Anterior cingulate cortex (tissue), 58 donors: ENCODE measurements at places on chromosomes 1 and 21.

- DNase-seq = no peak
Measured at GRCh38 chr1:47469390-47469759, 31.5 kb downstream of the FOXD2 start.

DNA sequence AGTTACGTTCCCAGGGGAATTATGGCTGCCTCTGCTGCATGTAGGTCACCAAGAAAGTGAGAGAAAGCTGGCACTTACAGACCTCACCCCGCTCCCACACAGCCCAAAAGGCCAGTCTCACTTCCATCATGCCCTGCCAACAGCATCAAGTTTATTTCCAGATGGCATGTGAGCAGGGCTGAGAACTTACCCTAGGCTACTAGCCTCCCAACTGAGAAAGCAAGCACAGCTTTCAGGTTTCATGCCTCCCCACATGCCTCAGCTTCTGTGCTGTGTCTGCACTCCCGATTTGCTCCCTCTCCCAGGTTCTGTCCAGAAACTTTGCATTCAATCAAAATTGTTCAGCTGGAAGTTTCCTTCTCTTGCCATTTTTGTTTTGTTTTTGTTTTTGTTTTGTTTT is 59.1 kb upstream of the CRB1 start:
- DNase-seq = no peak

DNA sequence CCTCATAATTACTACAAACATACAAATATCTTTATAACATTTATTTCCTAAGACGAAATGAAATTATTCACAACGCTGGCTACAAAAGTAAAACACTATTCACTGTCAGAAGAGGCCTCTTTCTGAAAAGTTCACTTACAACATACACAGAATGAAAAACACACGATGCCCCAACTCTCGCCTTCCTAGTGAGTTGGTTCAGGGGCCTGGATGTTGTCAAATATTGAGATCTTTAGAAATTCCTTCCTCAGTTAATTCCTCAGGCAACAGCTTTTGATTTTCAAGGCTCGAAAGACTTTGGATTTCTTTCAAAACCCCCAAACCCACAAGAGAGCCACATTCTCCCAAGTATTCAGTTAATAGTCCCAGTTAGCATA is 14.2 kb upstream of the KCNE1 start:
- no peak for DNase-seq

DNA sequence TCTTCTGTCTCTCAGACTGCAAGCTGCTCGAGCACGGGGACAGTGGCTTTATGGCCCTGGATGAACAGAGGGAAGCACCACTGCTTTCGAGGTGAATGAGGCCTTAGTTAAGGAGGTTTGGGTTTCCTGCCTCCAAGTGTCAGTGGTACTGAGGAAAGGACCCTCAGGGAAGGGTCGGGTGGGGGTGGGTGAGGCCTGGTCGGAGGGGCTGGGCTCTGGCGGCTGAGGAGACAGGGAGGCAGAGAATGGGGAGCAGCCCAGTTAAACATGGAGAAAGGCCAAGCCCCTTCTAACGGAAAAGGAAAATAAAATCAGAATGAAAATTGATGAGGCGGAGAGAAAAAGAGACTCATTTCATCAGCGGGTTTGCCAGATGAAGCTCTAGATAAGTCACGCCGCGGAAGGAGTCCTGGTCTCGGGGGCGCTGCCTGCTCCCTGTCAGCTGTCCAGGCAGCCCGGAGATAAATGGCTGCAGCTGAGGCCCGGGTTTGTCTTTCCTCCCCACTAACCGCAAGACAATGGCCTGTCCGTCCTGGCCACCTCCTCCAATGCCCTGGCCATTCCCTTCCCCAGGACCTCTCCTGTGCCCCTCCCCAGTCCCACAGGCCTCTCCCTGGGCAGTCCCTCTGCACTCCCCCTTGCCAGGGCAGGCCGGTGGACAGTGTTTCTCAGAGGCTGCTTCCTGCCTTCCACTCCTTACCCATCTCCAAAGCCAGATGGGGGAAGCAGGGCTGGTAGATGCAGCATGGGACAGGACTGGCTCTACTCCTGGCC is 55.2 kb downstream of the LRRN2 start:
- DNase-seq = no peak

GRCh38 chr1:41282679-41283317 is 40.7 kb upstream of the SCMH1 start:
- DNase-seq = no peak

- DNase-seq = no peak
Measured at GRCh38 chr1:228958121-228958520, 222.8 kb downstream of the RHOU start.

DNA sequence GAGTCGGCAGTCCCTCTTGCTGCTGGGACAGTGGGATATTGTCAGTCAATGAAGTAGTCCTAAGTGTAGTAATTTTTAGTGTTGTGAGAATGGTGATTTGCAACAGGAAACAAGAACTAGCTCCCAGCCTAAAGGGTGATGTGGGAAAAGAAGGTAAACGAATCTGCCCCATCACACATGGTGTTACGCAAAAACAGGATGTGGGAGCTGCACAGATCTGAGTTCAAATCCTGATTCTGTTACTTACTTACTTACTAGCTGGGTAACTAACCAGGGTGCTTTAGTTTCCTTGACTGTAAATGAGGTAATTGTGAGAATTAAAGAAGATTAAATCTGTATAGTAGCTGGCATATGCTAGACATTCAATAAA is 22.3 kb downstream of the NAV1 start:
- DNase-seq = no peak

- DNase-seq = no peak
Measured at GRCh38 chr1:214902636-214903320, 179.8 kb upstream of the KCNK2 start.

- no peak for DNase-seq
Measured at GRCh38 chr1:160578525-160579191, 638 bp downstream of the CD84 start.

- DNase-seq = no peak
Measured at GRCh38 chr1:246176126-246177024, 330.7 kb downstream of the SMYD3 start.

- DNase-seq = no peak
Measured at GRCh38 chr1:51664421-51665240, 47.7 kb downstream of the OSBPL9 start.

- DNase-seq = no peak
Measured at GRCh38 chr1:160206421-160207117, 1.4 kb downstream of the PEA15 start.

GRCh38 chr1:173453982-173454381 is 23.2 kb upstream of the PRDX6 start:
- no peak for DNase-seq

DNA sequence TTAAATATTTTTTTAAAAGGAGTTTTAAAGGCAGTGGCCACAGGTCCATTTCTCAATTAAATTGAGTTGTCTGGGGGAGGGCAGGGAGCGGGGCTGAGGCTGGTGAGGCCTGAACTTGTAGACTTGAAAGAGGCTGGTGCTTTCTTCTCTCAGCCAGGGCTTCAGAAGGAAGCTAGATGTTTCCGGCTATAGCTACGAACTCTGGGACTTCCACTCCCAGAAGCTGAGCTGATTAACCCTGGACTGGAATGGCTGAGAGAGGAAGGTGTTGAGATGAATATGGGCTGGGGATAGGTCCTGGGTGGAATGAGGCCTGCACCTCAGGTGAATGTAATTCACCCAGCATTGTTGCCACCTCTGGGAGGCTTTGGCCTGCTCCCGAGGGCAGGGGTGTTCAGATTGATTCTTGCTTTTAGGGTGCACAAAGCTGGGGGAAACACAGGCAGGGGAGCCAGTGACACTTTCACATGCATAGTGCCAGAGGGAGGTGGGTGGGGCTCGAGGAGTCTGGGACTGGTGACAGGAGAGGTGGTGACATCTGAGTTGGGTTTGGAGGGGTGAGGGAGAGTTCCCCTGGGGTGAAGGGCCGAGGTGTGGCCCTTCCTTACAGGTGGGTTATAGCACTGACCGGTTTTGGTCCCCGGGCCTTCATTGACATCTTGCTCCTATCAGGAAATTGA is 18.2 kb downstream of the LDLRAP1 start:
- DNase-seq = no peak

- no peak for DNase-seq
Measured at GRCh38 chr1:169163059-169163458, 56.6 kb downstream of the ATP1B1 start.

DNA sequence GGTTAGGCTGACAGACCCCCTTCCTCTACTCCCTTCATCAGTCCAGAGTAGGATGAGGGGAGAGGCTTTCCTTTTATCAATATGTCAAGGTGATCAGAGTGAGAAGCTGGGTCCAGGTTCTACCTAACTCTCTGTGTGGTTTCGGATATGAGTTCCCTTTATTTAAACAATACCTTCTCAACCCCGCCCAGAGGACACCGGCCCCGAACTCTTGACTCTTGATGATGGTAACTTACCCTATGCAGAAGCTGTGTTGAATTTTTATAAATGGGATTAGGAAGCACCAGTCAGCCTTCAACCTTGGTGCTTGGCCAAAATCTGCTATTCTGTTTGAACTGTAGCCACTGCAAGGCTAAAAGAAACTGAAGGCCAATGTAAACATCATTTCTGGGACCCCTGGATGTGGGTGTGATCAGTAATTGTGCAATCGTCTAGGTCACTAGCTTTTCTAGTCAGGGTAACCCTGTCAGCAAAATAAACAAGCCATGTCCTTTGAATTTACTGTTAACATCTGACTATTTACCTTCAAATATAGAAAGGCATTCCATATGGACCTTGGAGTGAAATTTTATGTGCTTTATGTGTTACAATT is 398.3 kb downstream of the SEC16B start:
- no peak for DNase-seq

- DNase-seq = no peak
Measured at GRCh38 chr1:211066781-211067384, 67.1 kb downstream of the KCNH1 start.

GRCh38 chr1:30507016-30507312 is 216.4 kb downstream of the MATN1 start:
- no peak for DNase-seq

GRCh38 chr1:59880735-59881134 is 45.8 kb downstream of the CYP2J2 start:
- DNase-seq = no peak

- no peak for DNase-seq
Measured at GRCh38 chr1:118902711-118903191, 85.4 kb downstream of the TBX15 start.

GRCh38 chr1:118370861-118371260 is 185.8 kb upstream of the SPAG17 start:
- no peak for DNase-seq

GRCh38 chr1:156118177-156118868 is 3.8 kb downstream of the LMNA start:
- DNase-seq = no peak

DNA sequence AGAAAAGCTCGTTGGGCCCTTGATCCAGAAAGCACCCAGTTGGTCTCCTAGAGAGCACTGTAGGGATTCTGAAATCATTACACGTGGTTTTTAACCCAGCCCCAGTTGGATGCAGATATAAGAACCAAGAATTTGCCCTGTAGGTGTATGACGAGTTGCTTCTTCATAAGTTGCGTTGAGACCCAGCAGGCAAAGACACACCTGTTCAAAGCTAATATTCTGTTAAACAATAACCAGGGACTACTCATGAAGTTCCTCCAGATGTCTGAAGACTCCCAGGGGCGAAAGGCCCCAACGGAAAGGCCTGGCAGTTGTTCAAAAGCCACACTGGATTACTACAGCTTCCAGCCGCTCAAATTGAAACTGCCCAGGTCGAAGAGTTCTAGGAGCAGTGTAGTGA is 88.6 kb upstream of the HNRNPU start:
- no peak for DNase-seq

GRCh38 chr1:192263436-192263835 is 53.4 kb upstream of the RGS21 start:
- DNase-seq = no peak

GRCh38 chr1:78146205-78146771 is 100.5 kb downstream of the GIPC2 start:
- no peak for DNase-seq

- DNase-seq = no peak
Measured at GRCh38 chr1:118485757-118486156, 300.7 kb upstream of the SPAG17 start.

- DNase-seq = no peak
Measured at GRCh38 chr1:40199126-40199525, 37.9 kb downstream of the RLF start.

GRCh38 chr1:155983191-155984024 is 5.1 kb upstream of the ARHGEF2 start:
- DNase-seq = no peak

GRCh38 chr1:60664086-60664625 is 418.2 kb upstream of the NFIA start:
- no peak for DNase-seq

- DNase-seq = no peak
Measured at GRCh38 chr1:78427506-78427905, 63.3 kb upstream of the PTGFR start.

- DNase-seq = no peak
Measured at GRCh38 chr1:246297279-246298265, 209.5 kb downstream of the SMYD3 start.

- DNase-seq = no peak
Measured at GRCh38 chr1:228373681-228374571, 32.7 kb downstream of the TRIM11 start.

DNA sequence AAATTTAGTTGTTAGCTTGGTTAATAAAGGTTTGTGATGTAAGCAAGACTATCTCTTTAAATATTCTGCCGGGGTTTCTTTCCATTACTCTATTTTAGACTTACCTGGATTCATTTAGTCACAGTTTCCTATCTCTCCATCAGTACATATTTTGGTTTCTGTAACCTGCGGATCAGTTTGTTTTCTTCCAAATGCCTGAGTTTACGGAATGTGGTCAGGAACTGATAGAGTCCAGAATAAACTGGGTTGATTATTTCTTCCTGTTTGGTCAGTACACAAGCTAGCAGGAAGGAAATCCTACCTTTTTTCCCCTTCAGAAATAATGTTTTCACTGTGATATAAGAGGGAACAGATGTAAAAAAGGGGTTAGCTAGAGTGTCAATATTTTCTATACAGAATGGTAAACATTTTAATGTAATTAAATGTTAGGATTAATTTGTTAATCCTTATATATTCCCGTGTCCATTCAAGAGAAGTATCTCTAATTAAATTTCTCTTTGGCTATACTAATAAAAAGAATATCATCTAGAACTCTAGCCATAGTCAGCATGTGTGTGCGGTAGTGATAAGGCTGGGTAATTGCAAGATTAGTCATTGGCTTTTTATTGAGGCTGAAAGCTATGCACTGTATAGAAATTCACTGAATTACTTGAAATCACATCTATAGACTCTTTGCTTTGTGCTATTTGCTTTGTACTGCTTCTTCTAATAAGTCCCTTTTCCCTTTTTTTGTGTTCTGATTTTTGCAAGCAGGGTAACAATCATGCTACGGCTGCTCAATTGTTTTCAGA is 144.7 kb upstream of the ADGRL4 start:
- DNase-seq = no peak

- DNase-seq = no peak
Measured at GRCh38 chr1:27307874-27308598, 13.9 kb upstream of the TMEM222 start.

- no peak for DNase-seq
Measured at GRCh38 chr1:209513226-209513625, 70.3 kb upstream of the CAMK1G start.

GRCh38 chr1:205918955-205919746 is 24.1 kb downstream of the SLC26A9 start:
- peak; percentile 62 for DNase-seq
